Lung microvascular endothelial cell (primary cell): ENCODE measurements at places on chromosomes 13 and 19. TPM values are rescaled to one million over a fixed set of nuclear protein-coding genes. Genes with fewer than 3 reads are reported as not detected.

- peak; percentile 35 for DNase-seq
Measured at GRCh38 chr19:41753936-41754529, 1.3 kb upstream of the CEACAM6 start.

DNA sequence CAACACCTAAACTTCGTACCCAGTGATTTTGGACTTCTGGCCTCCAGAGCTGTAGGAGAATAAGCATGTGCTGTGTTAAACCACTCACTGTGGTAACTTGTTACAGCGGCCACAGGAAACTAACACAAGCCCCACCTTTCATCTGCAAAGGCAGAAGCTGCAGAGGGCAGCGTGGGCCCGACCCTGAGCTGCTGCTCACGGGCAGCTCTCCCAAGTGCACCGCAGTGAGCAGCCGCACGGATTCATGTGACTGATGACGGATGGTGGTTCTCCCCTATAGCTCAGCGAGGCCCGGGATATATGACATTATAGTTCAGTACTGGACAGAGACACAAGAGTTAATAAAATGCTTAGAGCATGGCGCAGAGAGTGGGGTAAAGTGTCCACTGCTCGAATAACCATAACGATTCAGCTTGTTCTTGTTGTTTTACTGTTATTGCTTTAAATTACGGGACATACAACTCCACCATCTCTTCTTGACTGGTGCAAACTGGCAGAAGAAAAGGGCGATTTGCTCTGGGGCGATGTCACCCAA lies 21.9 kb downstream of the VRK3 start:
- no peak for DNase-seq

DNA sequence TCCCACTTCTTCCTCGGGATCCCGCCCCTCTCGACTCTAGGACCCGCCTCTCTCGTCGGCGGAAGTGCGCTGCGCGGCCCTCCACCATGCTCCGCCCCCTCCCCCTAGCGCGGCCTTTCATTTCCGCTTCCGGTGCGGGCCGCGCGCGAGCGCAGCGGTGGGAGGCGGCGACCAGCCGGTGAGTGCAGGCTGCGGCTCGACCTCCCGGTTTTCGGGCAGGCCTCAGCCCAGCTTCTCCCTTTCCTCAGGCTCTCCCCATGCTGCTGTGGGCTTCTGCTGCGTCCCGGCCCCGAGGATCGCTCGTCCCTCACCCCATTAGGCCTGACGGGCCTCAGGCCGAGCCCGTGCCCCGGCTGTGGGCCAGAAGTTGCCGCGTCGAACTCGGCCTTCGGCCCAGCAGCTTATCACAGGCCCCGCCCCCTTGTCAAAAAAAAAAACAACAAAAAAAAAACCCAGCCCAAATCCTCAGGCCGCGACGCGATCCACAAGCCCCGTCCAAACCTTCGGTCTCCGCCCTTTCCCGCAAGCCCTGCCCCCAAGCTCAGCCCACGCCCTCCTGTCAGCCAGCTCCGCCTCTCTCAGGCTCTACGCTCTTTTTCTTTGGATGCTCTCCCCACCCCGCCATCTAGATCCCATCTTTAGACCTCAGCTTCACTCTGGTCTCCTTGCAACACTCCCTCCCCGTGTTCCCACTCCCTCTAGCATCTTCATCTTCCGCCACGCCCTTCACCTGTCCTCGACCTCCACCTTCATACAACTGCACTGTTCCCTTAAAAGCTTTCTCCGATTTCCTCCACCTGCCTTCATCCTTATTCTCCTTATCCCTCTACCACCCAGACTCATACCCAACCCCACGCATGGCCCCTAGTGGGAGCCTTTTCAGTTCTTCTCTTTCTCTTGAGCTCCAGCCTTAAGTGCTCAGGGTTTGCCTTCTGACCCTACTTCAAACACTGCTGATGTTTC lies at the start of gene CLASRP:
Gene CLASRP, plus strand, starts transcription at position 115 of the 963 bp plus-strand sequence. CDS start 1,168 bp downstream, outside the sequence.
- peak; percentile 94 for DNase-seq

DNA sequence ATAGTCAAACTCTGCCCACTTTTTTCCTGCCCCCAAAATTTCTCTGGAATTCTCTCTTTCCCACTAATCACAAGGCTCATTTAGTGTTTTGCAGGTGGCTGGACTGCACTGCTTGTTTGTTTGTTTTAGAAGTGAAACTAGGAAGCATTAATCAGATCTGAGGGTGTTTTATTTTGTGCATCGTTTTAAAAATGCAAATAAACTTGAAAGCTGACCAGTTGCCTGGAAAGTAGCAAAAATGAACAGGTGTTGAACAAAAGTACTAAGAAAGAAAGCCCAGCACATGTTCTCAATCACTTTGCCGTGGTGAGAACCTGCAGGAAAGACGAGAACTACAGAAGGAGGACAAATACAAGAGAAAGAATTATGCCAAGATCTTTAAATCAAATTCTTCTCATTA lies 365.5 kb downstream of the PCDH9 start:
- DNase-seq, result no peak

DNA sequence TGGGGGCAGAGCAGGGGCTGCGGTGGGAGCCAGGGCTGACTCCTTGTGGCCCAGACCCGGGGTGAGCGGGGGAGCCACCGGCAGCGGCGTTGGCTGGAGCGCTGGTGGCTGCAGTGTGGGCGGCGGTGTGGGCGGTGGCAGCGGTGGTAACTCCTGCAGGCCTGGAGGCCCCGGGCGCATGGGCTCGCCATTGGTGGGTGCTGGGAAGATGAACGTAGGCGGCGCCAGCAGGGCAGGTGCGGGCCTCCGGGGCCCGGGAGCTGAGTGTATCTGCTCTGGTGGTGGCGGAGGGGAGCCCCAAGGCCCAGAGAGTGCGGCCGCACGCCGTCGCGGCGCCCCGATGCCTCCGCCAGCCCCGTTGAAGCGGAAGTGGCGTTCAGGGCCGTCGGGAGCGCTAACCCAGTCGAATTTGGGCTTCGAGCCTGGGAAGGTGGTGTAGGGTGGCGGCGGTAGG lies 2.0 kb downstream of the GGN start:
- no peak for DNase-seq

- no peak for DNase-seq
Measured at GRCh38 chr13:39149896-39150295, 111.6 kb downstream of the NHLRC3 start.

DNA sequence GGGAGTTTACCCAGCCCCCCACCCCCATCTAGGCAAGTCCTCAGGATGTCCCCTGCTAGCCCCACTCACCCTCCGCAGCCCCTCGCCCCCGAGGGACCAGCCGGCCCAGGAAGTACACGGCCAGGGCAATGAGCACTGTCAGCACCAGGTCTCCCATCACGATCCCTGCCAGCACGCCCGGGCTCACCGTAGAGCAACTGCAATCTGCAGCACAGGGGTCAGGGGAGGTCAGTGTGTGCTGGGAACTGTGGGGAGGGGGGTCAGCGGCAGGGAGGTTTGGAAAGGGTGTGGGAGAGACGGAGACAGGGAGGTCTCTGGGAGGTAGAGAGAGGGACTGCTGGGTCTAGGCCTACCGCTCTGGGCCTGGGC lies 734 bp downstream of the TYROBP start:
- no peak for DNase-seq

- DNase-seq, result no peak
Measured at GRCh38 chr13:44389060-44389666, 15.5 kb downstream of the SERP2 start.

DNA sequence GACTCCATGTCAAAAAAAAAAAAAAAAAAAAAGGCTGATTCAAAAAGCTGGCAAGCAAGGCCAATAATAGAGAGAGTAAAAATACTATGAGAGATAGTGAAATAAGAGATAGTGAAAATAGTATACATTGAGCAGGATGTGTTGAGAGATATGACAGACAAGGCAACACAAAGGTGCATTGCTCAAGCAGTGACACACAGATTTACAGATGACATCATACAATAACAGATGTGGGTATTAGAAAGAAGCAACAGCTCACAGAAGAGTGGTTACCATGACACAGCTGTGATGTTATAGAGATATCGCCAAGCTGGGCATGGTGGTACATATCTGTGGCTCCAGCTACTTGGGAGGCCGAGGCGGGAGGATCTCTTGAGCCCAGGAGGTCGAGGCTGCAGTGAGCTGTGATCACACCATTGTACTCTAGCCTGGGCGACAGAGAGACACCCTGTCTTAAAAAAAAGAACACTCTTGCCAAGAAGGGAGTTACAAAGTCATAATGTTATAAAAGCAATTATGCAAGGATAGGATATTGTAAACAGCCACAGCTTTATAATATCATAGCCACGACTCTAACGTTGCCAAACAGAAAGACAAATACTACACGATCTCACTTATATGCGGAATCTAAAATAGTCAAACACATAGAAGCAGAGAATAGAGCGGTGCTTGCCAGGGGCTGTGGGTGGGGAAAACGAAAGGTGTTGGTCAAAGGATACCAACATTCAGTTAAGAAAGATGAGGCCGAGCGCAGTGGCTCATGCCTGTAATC lies 10.3 kb downstream of the TNFSF9 start:
- DNase-seq, result no peak

DNA sequence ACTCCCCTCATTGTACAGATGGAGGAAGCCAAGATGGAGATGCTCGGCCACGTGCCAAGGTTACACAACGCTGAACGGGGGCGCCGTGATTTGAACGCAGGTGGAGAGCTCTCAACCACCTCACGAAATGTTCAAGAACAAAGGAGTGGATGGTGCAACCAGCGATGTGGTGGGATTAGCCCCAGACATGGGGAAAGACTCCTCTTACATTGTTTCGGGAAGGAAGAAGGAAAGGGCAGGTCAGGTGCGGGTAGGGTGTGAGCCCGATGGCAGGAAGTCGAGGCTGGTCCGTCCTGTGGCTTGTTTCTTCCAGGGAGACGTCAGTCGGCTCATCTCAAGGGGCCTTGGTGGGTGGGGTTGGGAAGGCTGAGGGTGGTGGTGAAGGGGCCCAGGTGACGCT lies 7.1 kb upstream of the KLK14 start:
- DNase-seq, result no peak

GRCh38 chr19:20840371-20840770 lies 64.3 kb downstream of the ZNF66 start:
- DNase-seq, result no peak

DNA sequence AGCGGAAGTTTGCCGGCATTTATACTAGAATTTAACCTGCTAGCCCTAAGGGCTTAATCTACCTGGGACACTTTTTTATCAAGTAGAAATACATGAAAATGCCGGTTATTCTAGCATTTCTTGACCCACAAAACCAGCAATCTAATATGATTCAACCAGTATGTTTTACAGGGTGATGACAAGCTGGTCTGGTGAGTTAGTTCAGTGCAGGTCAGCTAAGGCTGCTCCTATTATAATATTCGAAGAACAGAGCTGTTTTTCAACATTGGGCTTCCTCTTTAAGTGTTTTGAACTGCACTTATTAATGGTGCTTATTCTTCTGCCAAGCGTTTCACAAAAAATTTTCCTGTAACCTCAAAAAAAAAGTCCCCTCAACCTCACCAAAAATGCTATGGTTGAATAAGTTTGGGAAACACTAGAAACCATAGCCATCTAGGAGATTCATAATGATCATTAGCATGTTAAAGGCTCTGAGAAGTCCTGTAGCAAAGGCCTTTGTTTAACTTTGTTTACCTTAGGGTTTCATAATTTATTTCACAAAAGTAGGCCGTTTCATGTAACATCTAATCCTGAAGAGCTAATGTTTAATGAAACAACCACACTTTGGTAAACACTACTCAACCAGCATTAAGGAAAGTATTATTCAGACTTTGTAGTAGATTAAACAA lies 526.6 kb downstream of the KLF12 start:
- DNase-seq, result no peak

DNA sequence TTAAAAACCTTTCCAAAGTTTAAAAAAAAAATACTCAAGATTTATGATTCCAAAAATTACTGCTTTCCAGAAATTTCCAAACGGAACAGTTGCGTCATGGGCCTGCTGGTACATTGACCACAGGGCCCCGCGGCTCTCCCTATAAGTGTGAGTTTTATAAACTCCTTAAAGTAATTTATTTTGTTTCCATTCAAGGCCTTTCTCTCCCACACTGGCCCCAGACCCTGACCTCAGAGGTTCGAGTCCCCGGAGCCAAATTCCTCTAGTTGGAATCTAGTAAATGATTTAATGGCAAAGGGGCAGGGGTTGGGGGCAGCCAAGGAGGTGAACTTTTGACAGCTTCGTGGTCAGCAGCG lies 97.5 kb downstream of the INSR start:
- peak; percentile 29 for DNase-seq

The ANKRD24 gene
- total RNA-seq, result 0.22 and 0.40 TPM in 2 replicates

The LILRB1 gene
- not detected in 2 replicates for total RNA-seq

The CLEC17A gene
- total RNA-seq, result not detected in 2 replicates

The VSTM2B gene
- total RNA-seq, result not detected in 2 replicates

The EHD2 gene
- total RNA-seq, result 76.3 and 90.7 TPM in 2 replicates

The ZNF728 gene
- under 0.01 TPM in 1 of 2 replicates, not detected in the other for total RNA-seq
